ENCODE measurements at places on chromosomes 13 and 19.

DNA sequence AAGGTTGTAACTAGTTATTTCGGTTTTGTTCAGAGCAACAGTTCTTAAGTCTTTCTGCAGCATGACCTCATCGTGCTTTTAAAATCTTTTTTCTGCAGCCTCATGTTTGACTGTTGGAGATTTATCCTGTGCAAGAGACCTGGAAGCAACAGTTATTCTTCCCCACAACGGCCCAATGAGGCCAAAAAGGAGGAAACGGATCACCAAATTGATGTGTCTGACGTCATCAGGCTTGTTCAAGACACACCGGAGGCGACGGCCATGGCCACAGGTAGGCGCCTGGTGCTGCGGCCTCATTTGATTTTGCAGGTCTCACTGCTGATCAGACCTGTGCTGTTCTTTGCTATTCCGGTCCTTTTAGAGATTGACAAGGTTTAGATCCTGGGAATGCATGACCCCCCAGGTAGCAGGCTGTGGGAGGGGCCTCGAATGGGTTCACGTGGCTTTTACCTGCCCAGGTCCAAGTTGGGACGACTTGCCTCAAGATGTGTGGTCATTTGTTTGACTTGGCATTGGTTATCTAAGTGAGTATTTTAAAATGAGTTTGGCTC is 66.8 kb upstream of the MCF2L start:
- DNase-seq = no peak

DNA sequence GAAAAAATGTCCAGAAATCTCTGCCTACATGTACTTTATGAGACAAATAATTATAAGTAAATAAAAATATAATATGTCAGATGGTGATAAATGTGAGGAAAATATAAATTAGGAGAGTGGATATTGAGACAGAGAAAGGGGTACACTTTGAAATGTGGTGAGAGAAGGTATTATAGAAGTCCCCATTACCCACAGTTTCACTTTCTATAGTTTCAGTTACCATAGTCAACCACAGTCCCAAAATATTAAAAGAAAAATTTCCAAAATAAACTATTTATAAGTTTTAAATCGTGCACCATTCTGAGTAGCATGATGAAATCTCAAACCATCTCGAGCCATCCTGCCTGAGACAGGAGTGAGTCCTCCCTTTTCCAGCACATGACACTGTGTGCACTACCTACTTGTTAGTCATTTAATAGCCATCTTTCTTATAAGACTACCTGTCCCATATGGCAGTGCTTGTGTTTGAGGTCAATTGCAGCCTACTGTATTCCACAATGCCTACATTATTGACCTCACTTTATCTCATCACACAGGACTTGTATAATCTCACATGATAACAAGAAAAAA is 653.7 kb downstream of the DACH1 start:
- no peak for DNase-seq

DNA sequence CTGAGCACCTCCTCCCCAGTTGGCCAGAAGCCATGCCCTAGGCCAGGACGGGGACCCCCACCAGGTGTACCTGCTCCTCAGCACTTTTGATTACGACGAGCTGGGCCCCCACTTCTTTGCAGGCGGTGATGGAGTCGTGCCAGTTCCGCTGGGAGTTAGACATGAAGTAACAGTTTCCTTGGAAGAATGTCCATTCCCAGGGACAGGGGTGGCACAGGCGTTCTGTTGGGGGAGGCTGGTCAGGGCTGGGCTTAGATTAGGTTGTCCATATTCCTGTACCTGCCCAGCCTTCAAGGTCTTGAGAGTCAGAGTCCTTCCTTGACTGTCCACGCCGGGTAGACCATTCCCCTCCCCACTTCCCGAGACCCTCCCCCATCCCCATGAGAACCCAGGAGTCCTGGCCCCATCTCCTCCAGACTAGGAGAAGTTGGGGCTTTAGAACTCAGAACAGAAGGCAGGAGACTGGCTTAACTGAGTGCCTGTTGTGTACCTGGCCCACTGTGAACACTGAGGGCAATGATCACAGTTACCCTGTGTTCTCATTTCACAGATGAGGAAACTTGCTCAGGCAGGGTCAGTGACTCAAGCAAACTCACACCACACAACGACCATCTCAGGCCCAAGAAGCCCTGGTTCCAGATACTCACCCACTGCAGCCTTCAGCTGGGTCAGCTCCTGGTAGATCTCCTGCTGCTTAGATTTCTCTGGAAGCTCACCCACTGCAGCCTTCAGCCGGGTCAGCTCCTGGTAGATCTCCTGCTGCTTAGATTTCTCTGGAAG is 2.3 kb downstream of the CD209 start:
- no peak for DNase-seq

DNA sequence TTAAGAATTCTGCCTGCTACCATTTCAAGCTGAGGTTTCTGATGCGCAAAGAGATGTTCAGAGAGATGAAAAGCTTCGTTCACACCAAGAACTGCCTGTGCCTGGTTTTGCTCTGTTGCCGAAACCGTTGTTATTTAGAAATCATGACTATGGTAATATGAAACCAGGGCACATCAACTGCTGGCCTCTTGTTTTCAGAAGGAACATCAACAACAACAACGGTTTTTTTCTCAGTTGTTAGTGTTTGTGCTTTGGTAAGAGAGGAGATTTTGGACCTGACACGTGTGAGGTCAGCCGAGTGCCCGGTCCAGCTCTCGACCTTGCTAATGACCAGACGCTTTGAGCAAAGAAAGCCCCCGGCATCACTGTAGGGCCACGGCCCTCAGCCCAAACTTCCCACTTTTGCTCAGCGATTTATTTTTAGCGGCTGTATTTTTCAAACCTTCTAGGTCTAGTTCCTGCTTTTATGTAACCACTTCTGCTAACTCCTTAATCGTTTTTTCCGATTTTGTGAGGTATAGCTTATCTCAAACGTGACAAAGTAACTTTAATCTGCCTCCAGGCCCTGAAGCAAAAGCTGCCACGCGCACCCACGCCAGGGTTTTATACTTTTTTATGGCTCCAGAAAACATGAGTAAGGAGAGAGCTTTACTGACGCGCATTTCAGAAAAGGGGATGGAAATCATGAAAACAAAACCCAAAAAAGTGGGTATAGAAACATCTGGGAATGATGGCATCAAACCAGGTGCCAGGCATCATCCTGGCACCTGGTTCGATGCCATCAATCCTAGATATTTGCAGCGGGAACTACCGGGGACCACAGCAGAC is 42.0 kb downstream of the KLF2 start:
- peak; percentile 61 for DNase-seq

- DNase-seq = no peak
Measured at GRCh38 chr13:31110617-31111016, 51.1 kb downstream of the HSPH1 start.

DNA sequence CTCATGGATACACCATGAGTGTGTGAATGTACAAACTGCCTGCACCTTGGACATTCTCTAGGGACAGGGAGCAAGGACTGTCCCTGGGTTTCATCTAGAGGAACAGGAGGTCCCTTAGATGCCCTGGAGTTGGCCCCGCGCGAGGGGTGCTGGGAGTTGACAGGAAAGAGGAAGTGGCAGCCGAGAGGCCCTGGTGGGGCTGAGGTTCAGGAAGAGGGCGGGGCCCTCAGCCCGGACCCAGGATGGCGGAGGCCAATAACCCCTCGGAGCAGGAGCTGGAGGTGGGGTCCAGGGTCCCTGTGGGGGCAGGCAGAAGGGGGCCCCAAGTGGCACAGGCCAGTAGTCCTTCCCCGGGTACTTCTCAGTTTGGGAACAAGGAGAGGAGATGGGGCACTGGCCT is 6.9 kb downstream of the PKN1 start:
- DNase-seq = peak; percentile 67

- no peak for DNase-seq
Measured at GRCh38 chr13:80612804-80613203, 271.9 kb upstream of the SPRY2 start.

GRCh38 chr19:38316477-38317067 is 825 bp upstream of the YIF1B start:
- no peak for DNase-seq

- DNase-seq = no peak
Measured at GRCh38 chr13:23616228-23616627, 46.0 kb downstream of the TNFRSF19 start.

DNA sequence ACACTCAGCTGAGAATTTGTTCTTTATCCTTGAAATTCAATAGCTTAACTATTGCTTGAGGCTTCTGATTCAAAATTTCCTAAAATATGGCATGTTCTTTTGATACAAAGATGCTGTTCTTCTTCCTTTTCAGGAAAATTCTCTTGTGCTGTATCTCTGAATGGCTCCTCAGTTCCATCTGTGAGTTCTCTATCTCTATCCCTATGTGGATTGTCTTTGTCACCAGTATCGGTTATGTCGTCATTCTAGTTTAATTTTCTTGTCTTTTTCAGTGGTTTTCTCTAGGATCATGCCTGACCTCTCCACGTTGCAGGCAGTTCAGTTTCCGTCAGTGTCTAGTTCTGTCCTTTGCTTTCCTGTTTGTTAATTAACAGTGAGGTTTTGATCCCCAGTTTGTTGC is 104.6 kb upstream of the GJB6 start:
- no peak for DNase-seq

GRCh38 chr19:41206926-41207750 is 11.9 kb upstream of the AXL start:
- no peak for DNase-seq

DNA sequence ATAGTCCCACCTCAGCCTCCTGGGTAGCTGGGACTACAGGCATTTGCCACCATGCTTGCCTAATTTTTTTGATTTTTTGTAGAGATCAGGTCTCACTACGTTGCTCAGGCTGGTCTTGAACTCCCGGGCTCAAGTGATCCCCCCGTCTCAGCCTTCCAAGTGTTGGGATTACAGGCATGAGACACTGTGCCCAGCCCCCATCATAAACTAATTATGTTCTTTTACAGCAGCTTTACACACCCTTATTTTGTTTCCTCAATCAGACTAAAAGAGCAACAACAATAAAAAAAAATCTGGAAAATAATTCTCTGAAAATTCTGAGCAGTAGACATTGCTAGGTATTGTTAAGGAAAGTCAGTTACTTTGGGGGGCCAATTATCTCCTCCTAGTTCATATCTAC is 35.7 kb downstream of the STARD13 start:
- no peak for DNase-seq

Data from activated CD4-positive, alpha-beta T cell treated with anti-CD3 and anti-CD28 coated beads for 4 hours (primary cell).